ENCODE measurements at places on chromosomes 2 and 18.

- no peak for DNase-seq
Measured at GRCh38 chr2:65129286-65129825, 550 bp downstream of the RAB1A start.

- no peak for DNase-seq
Measured at GRCh38 chr2:186590350-186590758, 498 bp downstream of the ITGAV start.

DNA sequence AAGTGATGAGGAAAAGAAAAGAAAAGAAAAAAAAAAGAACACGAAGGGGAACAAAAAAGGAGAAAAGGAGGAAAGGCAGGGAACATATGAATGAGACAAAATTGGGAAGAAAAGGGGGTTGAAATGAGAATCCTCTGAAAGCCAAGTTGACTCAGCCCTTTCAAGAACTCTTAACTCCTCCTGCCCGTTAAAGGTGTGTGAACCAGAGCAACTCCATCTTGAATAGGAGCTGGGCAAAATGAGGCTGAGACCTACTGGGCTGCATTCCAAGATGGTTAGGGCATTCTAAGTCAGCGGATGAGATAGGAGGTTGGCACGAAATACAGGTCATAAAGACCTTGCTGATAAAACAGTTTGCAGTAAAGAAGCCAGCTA lies 4.0 kb upstream of the POLE4 start:
- DNase-seq, result no peak

- no peak for DNase-seq
Measured at GRCh38 chr2:37459095-37459981, 114.9 kb downstream of the QPCT start.

DNA sequence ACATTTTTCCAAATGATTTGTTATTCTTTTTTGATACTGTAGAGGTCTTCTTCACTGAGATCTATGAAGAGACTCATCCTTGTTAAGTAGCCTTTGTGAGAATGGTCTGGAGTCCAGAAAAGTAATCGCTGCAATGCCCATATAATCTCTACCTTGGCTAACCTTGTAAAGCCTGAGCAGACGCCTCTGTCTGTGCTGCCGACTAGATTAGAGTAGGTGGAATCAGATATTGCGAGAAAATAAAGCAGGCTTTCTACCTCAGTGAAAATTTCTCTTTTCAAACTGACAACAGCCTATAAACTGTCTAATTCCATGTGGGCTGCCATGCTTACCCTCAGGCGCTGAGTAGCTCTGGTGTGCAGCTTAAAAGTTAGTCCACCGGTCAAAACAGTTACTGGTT lies 17.5 kb upstream of the CERS6 start:
- no peak for DNase-seq

- DNase-seq, result no peak
Measured at GRCh38 chr2:215439404-215439803, 3.5 kb upstream of the FN1 start.

- no peak for DNase-seq
Measured at GRCh38 chr18:10391506-10391905, 62.9 kb upstream of the APCDD1 start.

DNA sequence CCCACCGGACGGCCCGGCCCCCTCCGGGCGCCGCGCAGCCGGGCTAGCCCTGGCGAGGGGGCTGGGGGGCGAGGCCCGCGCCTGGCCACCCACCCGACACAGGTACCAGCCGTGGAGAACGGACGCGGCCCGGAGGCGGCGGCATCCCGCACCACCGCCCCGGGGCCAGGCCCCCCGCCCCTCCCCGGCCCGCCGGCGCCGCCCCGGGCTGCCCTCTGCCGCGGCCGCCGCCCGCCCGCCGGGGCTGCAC lies 405 bp downstream of the SOS1 start:
- no peak for DNase-seq

DNA sequence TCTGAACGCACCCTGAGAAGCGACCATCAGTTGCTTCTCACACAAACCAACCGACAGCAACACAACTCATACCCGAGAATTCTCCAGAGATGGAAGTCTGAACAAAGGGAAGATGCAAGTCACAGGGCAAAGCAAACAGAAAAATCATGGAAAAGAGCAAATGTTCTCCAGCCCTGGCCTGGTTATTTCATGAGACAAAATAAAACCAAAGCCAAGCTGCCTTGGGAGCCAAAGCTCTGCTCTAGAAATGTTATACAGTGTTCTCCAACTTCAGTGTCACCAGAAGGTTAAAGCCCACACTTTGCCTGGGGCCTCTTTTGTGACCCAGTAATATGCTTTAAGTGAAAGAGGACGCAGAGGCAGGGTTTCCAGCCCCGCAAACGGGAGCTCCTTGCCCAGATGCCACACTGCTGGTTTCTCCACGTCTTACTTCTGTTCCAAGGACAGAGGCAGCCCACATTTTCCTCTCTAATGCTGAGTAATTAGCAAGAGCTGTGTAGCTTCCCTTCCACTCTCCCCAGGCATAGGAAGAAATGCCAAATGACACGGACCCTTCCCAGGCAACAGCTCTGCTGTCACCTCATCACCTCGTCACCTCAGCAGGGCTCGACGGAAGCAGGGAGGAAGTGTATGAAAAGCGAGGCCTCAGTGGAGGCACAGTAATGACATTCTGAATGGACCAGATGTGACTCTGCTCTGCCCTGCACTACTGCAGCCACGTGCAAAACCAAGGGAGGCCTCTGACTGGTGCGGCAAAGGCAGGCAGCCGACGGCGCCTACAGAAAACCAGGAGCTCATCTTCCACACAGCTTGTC lies 64.7 kb downstream of the FBXO15 start:
- no peak for DNase-seq

DNA sequence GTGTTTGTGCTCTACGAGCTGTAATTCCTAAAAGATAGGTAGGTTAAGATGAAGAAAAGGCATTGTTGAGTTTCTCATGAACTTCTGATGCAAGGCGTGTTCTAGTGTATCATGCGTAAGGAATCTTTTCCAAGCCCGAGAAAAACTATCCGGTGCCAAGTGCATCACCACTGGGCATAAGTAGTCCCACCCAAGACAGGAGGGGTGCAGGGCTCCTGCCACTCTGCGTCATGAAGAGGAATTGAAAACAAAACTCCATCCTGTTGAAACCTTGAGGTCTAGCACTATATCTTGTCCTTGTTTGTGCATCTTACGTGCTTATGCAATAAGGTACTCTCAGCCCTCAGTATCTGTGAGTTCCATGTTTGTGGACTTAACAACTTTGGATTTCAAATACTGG lies 45.7 kb downstream of the RAB31 start:
- no peak for DNase-seq

DNA sequence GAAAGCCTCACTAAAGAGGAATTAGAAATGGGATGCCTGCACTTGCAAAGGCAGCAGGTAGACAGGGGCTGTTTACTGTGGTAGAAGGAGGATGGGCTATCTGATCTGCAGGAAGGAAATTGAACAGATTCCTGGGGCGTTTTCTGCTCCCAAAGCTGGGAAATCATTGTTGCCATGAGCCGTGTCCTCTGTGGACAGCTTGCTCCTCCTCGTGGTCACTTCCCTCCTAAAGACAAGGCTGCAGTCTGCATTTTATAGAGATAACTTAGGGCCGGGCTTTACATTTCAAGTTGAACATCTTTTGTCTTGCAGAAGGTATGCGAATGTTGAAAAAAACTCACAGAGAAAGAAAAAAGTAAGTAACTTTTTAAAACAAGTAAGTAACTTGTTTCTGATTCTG lies 50.9 kb downstream of the DCDC2C start:
- no peak for DNase-seq

Measured in LoVo (cell line).